ENCODE measurements at places on chromosomes 16 and 17. TPM values are rescaled to one million over a fixed set of nuclear protein-coding genes. Genes with fewer than 3 reads are reported as not detected.
A peak's percentile ranks its signal among the peaks of the same experiment; 100 is the strongest.

GRCh38 chr16:27906883-27907282 lies 156.6 kb downstream of the GSG1L start:
- no peak for DNase-seq

DNA sequence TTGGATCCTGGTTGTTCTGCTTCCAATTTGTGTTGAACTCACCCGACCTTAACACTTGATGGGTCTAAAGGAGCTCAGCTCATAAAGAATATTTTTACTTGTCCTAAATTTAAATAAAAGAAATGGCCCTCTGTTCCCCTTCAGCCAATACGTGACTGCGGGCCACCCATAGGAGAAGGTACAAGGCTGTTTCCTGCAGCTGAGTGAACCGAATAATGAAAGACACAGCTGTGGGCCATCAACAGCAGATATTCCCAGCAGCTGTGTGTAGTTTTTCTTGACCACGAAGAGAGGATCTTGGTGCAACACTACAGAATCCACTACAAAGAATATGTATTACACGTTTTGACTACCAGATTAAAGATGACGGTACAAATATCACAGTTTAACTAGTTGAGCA lies 1431.6 kb downstream of the CDH11 start:
- no peak for DNase-seq

DNA sequence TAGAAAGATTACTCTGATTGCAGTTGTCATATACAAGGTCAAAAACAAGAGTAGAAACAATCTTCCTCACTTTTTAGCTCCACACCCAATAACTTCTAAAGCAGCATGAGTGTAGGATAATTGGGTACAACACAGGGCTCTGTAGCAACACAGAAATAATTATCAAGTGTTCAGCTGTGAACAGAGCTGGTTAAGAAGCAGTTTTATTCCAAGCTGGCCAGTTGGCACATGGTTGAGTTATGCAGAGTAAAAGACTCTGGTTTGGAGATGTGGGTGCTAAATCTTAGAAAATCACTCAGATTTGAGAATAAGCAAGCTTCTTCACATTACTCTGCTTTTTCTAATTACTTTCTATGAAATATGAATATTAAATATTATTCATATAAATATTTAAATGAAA lies 118.5 kb downstream of the KIF2B start:
- no peak for DNase-seq

DNA sequence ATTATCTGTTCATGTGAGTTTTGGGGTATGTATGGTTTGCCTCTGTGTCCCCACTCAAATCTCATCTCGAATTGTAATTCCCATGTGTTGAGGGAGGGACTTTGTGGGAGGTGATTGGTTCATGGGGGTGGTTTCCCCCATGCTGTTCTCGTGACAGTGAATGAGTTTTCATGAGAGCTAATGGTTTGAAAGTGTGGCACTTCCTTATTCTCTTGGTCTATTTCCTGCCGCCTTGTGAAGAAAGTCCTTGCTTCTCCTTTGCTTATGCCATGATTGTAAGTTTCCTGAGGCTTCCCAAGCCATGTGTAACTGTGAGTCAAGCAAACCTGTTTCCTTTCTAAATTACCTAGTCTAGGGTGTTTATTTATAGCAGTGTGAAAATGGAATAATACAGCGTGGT lies 128.1 kb upstream of the HS3ST4 start:
- no peak for DNase-seq

GRCh38 chr17:42230225-42230624 lies 35.9 kb upstream of the GHDC start:
- DNase-seq, result no peak

DNA sequence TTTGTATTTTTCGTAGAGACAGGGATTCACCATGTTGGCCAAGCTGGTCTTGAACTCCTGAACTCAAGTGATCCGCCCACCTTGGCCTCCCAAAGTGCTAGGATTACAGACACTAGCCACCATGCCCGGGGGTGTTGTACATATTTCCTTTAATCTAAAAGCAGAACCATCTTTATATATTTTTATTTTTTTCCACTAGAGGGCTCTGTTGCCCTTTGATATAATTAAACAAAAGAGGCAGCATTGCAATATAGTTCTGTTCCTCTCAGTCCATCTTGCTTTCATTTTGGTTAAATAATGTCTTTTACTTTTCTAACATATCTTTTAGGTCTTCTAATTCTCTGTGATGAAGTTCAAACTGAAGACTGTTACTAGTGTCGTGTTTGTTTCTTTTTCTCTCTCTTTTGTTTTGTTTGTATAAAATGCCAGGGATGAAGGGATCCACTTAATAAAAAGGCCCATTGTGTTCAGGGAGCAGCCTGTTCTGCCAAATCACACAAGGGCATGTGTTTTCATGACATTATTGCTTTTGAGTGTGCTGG lies 23.4 kb downstream of the WWOX start:
- DNase-seq, result no peak

DNA sequence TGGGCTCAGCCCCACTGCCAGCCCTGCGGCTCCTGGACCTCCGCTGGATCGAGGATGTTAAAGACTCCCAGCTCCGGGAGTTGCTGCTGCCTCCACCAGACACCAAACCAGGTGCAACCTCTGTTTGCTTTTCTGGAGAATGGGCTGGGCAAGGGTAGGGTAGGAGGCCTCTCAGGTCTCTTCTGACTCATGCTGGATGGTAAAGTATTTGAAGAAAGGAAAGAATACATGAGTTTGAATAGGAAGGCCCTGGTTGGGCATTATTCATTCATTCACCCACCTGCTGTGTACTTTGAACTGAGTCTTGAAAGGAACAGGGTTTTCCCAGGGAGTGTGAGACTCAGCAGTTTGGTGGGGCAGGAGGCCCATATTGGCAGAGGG lies 6.5 kb upstream of the ORAI3 start:
- no peak for DNase-seq

DNA sequence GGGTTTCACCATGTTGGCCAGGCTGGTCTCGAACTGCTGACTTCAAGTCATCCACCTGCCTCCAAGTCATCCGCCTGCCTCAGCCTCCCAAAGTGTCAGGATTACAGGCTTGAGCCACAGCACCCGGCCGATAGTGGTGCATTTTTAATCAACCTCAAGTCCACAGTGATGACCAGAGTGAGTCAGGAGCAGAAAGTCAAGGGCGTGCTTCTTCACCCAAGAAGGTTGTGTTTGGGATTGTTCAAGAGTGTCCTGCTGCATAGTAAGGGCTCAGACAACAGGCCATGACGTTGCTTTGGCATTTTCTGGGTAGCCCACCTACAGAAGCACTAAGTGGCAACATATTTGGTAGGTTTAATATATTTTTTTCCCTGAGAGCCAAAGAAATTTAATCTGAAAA lies 108.3 kb upstream of the FAM20A start:
- no peak for DNase-seq

- DNase-seq, result no peak
Observed at GRCh38 chr17:76585033-76585648, 519 bp downstream of the ST6GALNAC2 start.

DNA sequence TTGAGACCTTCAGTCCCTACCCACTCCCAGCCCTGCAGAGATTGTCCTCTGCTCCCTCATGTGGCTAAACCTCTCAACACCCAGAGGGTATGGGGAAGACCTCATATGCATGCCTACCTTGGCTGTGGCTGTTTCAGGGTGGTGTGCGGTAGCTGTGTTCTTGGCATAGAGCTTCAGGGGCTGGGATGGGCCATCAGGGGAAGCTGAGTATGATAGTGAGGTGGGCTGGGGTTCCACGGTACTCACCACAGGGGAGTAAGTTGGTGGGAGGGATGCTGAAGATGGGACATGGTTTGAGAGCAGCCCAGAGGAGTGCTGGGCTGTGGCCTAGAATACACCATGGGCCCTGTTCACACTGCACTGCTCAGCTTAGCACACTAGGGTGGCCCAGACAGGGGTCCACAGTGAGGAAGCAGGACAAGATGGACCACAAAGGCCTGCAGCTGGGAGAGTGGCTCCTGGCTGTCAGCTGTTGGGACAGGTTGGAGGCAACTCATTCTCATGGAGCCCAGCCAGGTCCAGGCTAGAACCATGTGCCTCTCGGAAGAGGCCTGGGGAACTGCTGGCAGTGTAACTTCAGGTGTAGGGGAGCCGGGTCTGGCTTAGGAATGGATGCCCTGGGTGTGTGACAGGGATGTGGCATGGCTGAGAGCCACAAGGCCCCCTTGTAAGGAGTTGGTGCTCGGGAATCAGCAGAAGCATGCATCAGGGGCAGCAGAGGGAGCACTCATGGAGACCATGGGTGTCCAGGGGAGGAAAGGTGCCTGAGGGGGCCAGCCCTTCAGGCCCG lies 3.1 kb downstream of the MFAP4 start:
- no peak for DNase-seq

DNA sequence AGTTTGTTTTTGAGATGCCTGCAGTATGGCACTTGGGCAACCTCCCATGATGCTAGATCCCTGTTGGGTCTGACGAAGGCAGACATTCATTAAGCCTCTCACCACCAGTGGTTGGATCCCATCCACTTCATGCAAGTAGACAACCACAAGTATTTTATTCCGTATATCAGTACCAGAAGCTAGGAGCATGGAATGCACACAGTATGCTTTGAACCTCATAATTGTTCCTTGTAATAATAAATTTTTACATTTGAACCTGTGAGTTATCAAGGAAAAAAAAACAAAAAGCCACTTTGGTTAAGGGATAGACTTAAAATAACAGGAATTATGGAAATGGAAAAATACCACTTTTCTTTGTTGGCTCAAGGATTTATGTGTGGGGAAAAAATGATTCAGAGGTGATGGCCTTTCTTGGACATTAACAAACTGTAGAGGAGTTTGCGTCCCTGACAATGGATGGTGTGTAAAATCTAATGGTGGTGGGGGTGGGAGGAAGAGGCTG lies 107.1 kb upstream of the KCNJ16 start:
- DNase-seq, result no peak

DNA sequence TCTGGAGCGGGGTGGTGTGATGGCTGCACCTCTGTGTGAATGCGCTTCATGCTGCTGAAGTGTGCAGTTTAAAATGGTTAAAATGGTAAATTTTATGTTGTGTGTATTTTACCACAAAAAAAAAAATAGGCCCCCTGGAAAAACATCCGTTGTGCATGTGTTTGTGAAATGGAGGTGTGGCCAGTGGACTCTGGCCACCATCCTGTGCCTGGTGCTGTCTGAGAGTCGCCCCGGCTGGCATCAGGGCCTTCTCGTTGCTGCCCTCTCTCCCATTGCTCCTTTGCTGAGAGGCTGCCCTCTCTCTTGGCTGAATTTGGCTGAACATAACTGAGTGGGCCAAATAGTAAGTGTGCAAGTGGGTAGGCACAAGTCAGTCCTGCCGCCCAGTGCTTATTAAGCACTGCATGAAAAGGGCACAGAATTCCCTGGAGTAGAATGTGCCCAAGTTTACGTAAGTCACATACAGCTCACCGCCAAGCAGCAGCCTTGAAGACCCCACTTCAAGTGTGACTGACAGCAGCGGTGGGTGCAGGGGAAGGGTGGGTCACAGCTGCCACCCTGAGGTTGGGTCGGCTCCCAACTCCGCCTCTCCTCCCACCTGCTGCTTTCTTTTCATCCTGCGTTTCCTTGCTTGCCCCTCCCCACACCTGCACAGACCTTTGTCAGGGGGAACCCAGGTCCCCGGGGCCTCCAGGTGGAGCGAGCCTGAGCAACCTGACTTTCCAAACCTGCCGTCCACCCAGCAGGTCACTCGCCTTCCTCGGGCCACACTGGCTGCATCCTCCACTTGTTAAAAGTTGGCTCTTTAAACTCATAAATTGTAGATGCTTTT lies 46.8 kb downstream of the FOXK2 start:
- no peak for DNase-seq

DNA sequence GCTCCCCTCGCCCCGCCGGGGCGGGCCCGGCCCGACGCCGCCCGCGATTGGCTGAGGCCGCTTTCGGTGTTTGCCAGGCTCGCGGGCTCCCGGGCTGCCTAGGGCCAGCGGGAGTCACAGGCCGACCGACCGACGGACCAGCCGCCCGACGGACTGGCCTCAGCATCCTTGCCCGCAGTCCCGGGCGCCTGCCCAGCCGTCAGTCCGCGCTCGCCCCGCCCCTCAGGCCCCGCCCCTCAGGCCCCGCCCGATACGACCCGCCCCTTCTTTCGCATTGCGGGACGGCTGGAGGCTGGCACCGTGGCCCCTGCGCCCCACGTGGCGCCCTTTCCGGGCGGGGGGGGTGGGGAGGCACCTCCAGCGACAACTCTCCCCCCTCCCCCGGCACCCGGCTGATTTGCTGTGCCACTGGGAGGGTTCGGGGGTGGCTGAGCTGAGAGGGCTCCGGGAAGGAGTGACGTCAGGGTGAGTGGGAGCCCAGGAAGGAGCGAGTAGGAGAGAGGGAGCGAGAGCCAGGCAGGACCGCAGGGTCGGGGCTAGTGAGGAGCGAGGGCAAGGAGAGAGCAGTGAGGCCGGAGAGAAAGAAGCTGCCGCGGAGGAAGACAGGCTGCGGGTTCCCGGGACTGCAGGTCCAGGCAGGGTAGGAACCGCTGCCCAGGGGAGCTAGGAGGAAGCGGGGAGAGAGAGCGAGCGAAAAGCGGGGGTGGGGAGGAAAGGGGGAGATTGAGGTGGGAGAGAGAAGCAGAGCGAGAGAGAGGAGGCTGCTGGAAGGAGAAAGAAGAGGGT lies at the start of gene ASPHD1:
Gene ASPHD1, plus strand, starts transcription at position 387 of the 786 bp plus-strand sequence. CDS start 484 bp downstream, outside the sequence.
- DNase-seq, result peak; percentile 49

DNA sequence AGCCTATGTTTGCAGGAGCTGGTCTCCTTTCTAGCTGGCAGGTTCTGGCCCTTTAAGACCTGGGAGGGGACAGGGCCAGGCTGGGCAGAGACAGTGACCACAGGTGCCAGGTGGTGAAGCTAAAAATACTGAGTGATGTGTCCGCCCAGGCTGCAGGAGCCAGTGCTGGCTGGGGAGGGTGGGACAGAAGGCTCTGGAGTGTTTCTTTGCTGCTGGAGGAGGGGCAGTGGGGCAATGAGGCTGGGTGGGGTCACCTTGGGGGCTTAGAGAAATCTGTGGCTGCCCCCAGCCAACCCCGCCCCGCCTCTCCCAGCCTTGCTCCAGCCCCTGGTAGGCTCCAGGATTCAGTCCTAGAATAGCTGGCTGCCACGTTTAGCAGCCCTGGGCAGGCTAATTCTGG lies 30.4 kb upstream of the SBK1 start:
- DNase-seq, result no peak

DNA sequence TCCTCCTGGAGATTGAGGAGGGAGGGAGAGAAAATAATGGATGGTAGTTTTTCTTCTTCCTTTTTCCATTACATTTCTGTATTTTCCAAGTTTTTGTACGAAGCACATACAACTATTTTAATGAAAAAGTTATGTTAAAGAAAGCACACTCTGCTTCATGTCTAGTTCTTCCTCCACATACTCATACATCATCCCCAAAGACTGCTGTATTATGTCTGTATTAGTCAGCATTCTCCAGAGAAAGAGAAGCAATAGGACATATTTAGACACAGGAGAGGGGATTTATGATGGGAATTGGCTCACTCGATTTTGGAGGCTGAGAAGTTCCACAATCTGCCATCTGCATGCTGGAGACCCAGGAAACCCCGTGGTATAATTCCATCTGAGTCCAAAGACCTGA lies 10.1 kb upstream of the ACSM2A start:
- DNase-seq, result no peak

The CTRB1 gene
- not detected for total RNA-seq

The RAMP2 gene
- 6.5 TPM for total RNA-seq

The TSPOAP1 gene
- 27.9 TPM for total RNA-seq

The SPN gene
- total RNA-seq, result 0.07 TPM

The WDR59 gene
- total RNA-seq, result 87.6 TPM

The RNF222 gene
- not detected for total RNA-seq
